ENCODE measurements at places on chromosomes 11 and 22.
A peak's percentile ranks its signal among the peaks of the same experiment; 100 is the strongest.

DNA sequence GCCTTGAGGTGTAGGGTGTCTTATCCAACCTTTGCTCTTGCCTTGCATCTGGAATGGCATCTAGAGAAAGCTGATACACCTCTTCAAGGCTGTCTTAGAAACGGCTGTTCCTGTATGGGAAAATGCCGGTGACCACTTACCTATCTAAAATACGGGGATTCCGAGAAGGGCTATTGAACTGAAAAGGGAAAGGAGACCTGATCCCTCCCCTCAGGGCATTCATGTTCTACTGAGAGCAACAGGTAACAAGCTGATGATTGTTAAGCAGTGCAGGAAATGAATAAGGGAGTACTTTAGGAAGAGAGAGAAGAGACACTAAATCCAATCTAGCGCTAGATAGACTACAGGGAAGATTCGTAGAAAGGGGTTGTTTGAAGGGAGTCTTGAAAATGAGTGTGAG lies 1388.1 kb downstream of the FAM181B start:
- no peak for DNase-seq

- DNase-seq = no peak
Observed at GRCh38 chr11:76291576-76292526, 85.5 kb upstream of the WNT11 start.

DNA sequence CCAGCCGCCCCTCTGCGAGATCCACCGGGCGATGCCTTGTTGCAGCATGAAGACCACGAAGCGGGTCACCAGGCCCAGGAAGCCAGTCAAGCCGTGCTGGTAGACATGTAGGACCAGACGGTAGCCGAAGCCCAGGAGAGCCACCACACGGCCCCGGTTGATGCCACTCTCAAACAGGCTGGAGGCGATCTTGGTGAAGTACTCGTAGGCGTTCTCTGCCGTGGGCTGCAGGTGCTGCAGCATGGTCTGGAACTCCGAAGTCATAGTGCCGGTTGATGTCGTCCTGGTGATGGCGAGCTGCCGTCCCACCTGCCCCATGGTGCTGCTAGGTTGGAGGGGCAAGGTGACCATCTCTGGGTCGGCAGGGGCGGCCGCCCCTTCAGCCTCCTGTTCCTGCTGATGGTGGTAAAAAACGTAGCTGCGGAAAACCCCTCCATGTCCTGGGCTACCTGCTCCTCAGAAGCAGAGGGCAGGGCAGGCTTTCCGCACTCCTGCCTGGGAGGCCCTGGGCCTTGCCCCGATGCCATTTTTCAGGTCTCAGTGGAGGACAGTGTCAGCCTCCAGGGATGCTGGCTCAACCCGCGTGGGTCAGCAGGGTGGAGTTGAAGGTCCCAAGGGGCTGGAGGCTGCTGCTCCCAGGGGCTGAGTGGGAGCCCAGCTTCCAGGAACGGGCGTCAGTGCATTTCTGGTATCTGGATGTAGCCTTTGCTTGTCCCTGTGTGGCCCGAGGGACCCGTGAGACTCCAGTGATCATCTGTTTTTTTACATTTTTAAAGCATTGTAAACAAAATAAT lies 98.7 kb downstream of the ADAMTS15 start:
- no peak for DNase-seq

DNA sequence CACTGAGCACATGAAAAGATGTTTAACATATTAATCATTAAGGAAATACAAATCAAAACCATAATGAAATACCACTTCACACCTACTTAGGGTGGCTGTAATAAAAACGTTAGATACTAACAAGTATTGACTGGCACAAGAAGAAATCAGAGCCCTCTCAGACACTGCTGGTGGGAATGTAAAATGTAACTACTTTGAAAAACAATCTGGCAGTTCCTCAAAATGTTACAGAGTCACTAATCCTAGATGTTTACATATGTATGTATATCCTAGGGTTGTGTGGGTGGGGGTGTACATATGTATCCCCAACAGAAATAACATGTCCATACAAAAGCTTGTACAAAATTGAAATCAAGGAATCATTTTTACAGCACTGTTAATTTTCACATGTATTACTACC lies 15.2 kb downstream of the EED start:
- DNase-seq = no peak

- DNase-seq = no peak
Observed at GRCh38 chr11:73331138-73331916, 23.3 kb downstream of the ARHGEF17 start.

GRCh38 chr22:43099095-43099494 lies 9.9 kb upstream of the TTLL1 start:
- DNase-seq = no peak

GRCh38 chr11:121112498-121113455 lies 11.7 kb downstream of the TECTA start:
- peak; percentile 71 for DNase-seq

GRCh38 chr11:62011881-62012280 lies 44.4 kb upstream of the FTH1 start:
- DNase-seq = no peak

DNA sequence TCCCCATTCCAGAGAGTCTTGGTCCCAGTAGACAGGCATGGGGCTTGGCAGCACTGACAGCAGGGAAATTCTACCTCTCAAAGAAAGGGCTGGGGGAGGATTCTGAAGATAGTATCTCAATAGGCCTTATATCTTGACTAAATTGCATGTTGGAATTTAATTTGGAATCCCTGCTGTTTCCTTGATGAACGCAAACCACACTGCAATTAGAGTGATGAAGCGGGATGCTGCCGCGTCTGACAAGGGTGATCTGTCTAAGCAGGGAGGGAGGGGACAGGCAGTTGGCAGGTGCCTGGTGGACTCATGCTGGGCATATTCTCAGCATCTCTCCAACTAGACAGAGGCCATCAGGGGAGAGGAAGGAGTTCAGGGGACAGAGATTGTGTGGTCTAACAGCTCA lies 48.4 kb downstream of the COMMD9 start:
- no peak for DNase-seq

DNA sequence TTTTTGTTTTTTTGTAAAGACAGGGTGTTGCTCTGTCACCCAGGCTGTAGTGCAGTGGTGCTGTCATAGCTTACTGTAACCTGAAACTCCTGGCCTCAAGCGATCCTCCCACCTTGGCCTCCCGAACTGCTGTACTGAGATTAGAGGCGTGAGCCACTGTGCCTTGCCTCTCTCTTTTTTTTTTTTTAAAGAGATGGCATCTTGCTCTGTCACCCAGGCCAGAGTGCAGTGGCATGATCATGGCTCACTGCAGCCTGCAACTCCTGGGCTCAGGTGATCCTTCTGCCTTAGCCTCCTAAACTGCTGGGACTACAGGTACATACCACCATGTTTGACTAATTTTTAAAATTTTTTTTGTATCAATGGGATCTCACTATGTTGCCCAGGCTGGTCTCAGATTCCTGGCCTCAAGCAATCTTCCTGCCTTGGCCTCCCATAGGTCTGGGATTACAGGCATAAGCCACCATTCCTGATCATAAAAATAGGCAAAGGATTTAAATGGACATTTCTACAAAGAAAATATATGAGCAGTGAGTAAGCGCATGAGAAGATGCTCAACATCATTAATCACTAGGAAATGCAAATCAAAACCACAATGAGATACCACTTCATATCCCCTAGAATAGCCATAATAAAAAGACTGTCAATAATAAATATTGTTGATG lies 17.3 kb upstream of the CLNS1A start:
- DNase-seq = peak; percentile 58

DNA sequence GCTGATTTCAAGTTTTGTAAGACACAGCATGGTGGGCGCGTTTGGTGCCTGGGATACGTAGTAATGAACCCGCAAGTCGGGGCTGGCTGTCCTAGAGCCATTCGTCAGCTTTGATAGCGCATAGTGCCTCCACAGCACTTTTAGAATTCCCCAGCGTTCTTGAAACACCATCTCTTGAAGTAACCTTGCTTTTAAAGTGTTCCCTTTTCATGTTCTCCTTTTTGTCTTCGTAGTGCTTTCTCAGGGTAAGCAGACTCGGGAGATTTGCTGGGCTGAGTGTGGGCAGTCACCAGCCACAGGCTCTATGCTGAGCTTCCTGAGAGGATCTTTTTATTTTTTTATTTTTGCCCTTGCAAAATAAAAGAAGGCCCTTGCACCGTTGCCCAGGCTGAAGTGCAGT lies 39.6 kb upstream of the CTTN start:
- no peak for DNase-seq

- DNase-seq = no peak
Observed at GRCh38 chr22:47122441-47123000, 360.1 kb downstream of the TBC1D22A start.

DNA sequence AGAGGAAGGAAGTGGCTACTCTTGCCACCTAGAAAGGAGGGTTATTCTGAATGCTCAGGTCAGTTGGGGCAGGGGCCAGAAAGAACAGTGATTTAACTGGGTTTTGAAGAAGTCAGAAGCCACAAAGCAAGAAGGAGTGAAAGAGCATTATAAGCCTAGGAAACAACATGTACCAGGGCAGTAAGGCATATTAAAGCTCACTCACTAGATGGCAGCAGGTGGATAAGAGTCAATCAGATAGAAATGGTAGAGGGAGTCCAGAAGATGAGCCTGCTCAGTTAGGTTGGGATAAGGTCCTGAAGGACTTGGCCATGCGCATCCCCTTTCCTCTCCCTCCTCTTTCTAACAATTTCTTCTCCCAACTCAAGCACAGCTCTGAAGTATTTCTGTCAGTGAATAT lies 22.0 kb upstream of the PATE1 start:
- peak; percentile 47 for DNase-seq

GRCh38 chr11:76543006-76543703 lies 98.3 kb downstream of the EMSY start:
- no peak for DNase-seq
